ENCODE measurements at places on chromosomes 2 and 18.

DNA sequence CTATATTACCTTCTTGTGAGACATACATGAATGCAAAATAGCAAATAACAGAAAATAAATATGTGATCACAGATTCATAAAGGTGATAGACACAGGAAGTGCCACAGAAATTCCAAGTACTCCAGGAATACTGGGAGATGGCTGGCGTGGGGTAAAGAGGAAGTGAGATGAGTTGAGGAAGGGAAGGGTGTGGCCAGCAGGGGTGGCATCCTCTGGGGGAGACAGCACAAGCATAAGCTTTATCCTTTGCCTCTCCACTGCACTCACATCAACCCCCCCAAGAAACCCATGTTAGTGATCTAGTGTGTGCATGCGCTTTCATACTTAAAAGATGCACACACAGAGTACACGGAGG, 94.8 kb upstream of the B3GNT7 start:
- DNase-seq = peak; percentile 38

- DNase-seq = no peak
These were observed 326.4 kb downstream of the DYSF start for GRCh38 chr2:71779774-71780105.

DNA sequence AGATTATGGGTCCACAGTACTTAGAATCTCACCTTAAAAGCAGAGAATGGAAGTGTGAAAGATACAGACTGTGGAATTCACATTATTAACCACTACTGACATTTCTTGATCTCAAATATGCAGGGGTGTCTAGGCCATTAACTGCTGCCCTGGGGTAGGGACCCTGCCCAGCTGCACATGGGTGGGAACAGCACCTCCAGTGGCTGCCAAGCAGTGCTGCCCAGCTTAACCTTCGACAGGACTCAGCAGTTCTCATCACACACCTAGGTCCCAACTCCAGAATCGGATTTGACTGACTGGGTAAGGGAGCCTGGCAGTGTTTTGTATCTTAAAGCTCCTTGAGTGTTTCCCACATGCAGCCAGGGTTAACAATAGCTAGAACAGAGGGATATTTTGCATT, 14.9 kb downstream of the ERFE start:
- no peak for DNase-seq

DNA sequence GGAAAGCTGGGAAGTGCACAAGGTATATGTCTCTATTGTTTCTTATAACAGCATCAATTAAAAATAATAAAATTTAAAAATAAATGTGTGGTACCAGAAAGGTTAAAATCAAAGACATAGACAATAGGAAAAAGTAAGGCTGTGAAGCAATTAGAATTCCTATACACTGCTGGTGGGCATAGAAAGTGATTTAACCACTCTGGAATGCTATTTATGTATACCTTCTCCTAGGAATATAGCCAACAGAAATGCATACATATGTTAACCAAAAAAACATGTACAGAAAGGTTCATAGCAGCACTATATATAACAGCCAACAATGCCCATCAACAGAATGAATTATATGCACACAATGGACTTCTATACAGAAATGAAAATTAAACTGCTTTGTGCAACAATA, 43.0 kb downstream of the WDSUB1 start:
- DNase-seq = no peak

DNA sequence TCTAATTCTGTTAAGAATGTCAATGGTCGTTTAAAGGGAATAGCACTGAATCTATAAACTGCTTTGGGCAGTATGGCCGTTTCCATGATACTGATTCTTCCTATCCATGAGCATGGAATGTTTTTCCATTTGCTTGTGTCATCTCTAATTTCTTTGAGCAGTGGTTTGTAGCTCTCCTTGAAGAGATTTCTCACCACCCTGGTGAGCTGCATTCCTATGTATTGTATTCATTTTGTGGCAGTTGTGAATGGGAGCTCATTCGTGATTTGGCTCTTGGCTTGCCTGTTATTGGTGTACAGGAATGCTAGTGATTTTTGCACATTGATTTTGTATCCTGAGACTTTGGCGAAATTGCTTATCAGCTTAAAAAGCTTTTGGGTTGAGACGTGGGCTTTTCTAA, 38.3 kb upstream of the WDR75 start:
- DNase-seq = no peak

DNA sequence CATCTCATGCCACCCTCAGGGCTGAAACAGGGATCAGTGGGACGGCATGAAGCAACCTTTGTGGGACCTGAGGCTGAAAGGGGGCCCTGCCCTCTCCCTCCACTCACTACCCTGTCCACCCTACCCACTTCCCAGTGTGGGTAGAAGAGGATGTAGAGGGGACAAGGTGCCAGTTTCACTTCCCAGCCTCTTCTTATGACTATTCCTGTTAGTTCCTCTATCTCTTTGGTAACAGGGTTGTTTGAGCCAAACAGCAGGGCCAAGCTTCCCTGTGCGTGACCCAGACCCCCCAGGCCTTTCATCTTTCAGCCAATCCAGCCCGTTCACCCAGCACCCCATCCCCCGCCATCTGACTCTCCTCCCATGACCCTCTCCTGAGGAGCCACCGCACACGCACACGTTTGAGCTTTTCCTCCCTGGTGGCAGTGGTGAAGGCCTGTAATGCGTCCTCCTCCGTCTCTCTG, 82.3 kb downstream of the STPG4 start:
- DNase-seq = peak; percentile 90

- peak; percentile 72 for DNase-seq
These were observed 84.5 kb upstream of the ODC1 start for GRCh38 chr2:10532638-10533101.

DNA sequence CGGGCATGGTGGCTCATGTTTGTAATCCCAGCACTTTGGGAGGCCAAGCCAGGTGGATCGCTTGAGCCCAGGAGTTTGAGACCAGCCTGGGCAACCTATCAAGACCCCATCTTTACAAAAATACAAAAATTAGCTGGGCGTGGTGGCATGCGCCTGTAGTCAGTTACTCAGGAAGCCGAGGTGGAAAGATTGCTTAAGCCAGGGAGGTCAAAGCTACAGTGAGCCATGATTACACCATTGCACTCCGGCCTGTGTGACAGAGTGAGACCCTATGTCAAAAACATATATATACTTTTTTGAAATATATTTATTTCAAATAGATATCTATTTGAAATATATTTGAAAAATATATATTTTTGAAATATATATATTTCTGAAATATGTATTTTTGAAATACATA, 10.9 kb downstream of the OSBPL1A start:
- no peak for DNase-seq

DNA sequence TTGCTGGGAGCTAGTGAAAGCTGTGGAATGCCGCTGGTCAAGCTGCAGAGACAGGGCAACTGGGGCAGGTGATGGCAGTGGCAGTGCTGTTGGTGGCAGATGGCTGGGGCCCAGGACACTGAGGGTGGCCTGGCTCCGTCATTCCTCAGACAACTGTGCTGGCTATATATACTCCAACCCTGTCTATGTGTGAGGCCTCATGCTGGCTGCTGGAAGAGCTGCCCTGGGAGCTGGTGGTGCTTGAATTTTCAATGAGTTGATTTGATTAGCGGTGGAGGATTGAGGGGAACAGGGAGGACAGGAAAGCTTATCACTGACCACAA, 66.5 kb upstream of the TMEM200C start:
- DNase-seq = no peak

DNA sequence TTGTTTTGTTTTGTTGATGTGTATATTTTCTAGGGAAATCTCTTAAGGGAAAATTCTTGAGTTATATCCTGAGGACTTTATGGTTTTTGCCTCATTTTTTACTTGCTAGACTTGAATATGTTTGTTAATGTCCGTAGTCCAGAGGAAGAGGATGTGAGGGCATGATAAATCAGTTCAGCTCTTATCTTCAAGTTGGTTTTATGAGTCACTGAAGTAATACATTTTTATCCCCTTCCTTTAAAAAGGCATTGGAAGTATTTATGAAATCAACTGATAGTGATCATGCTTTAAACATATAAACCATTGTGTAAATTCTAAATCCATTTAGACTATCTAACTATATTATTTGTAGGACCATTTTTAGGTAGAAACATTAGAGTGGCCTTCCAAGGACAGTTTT, 43.9 kb upstream of the CYBRD1 start:
- no peak for DNase-seq

DNA sequence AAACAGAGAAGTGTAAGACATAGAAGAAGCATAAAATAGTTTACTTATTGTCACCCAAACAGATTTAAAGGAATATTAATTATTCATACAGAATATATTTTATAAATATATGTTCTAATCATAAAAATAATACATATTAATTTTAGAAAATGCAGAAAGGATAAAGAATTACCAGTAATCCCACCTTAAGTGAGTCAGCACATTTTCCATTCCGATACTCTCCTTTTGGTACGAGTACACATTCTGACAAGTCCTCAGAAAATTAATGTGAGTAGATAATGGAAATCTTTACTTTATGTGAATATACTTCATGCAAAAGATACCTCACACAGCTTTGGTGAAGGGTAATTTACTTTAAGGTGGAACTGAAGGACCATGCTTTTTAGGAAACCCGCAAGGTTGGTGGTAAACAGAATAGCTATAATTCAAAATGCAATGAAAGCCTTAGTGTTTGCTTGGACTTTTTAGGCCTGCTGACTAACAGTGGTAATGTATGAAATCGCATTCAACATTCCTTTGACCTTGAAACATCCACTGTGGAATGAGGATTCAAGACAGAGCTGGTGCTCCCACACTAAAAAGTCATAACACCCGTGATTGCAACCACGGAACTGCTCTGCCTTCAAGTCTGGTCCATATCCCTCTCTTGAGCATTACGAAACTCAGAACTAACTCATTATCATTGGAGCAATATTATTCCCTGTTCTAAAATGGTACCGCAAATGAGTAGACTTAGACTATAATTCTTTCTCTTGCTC, 28.1 kb upstream of the HTR2B start:
- no peak for DNase-seq

Measured in posterior vena cava (tissue), 2 donors.